ENCODE measurements at places on chromosomes 13 and 19.

DNA sequence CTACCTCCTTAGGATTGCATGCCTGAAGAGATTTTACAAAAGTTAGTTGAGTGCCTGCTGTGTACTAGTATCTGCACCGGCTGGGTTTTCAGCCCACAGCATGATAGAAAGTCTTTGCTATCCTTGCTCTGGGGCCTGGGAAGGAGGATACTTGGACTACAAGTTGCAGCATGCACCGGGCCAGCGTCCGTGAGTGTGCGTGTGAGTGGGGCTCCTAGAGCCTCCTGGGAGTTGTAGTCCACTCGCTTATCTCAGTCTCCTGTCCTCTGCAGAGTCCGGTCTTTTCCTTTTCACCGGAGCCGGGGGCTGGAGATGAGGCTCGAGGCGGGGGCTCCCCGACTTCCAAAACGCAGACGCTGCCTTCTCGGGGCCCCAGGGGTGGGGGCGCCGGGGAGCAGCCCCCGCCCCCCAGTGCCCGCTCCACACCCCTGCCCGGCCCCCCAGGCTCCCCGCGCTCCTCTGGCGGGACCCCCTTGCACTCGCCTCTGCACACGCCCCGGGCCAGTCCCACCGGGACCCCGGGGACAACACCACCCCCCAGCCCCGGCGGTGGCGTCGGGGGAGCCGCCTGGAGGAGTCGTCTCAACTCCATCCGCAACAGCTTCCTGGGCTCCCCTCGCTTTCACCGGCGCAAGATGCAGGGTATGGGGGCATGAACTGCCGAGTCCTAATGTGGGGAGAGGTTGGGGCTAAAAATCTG, 20.6 kb downstream of the BRSK1 start:
- DNase-seq: no peak

GRCh38 chr13:50375792-50376191, 360.5 kb downstream of the KCNRG start:
- DNase-seq: no peak

DNA sequence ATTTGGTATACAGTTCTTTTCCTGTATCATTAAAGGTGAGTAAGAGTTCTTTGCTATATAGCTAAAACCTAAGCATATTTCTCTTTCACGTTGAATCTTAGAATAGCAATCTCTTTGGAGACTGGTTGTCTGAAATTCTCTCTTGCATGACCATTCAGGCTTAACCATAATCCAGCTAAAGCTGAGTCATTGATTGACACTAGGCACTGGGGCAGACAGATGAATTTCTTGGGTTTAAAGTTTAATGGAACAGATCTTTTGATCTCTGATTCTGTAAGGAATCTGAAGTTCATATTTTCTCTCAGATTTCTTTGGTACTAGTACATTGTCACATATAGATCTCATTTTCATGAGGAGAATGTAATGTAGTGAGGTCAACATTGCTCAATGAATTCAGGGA, 397.3 kb upstream of the MIR17HG start:
- no peak for DNase-seq

GRCh38 chr13:24119626-24120508, 40.7 kb upstream of the SPATA13 start:
- no peak for DNase-seq

- no peak for DNase-seq
Observed at GRCh38 chr19:44939668-44940067, 2.4 kb upstream of the APOC4 start.

GRCh38 chr19:1340681-1341469, 42.8 kb upstream of the NDUFS7 start:
- DNase-seq: no peak

DNA sequence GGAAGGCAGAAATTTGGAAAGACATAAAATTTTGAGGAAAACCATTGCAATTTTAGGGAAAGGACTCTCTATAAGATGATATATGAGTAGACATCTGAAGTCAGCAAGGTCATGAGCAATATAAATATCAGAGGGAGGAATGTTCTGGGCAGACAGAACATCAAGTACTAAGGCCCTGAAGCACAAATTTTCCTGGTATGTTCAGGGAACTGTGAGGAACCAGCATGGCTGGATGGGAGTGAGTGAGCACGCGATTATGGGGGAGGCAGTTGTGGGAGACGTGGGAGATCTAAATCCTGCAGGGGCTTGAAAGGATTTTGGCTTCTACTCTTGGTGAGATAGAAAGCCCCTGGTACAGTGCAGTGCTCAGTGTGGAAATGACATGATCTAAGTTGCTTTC, 112.0 kb downstream of the TBC1D4 start:
- DNase-seq: no peak

DNA sequence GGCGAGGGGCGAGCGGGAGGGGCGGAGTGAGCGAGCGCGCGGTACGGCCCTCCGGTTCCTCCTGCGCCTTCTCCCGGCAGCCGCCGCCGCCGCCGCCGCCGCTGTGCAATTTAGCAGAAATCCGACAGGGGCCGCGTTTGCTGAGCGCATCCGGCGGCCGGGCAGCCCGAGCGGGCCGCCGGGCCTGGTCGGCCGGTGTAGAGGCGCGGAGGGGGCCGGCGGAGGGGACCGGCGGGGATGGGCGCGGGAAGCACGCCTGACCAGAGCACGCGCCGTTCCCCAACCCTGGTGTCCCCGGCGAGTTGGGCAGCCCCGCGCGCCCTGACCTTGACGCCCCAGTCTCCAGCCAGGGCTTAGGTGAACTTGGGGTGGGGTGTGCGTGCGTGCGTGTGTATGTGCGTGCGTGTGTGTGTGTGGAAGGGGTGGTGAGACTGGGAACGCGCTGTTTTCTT, 144.5 kb upstream of the ZNF536 start:
- DNase-seq: no peak

- DNase-seq: no peak
Observed at GRCh38 chr13:62209529-62209928, 793.9 kb upstream of the PCDH20 start.

GRCh38 chr19:50803633-50804419, 13.6 kb downstream of the ACP4 start:
- DNase-seq: no peak

GRCh38 chr13:97030705-97031452, 36.6 kb upstream of the OXGR1 start:
- DNase-seq: no peak

- no peak for DNase-seq
Observed at GRCh38 chr19:5154799-5155426, 185.7 kb downstream of the PTPRS start.

GRCh38 chr13:48304143-48304876, 759 bp downstream of the RB1 start:
- no peak for DNase-seq

DNA sequence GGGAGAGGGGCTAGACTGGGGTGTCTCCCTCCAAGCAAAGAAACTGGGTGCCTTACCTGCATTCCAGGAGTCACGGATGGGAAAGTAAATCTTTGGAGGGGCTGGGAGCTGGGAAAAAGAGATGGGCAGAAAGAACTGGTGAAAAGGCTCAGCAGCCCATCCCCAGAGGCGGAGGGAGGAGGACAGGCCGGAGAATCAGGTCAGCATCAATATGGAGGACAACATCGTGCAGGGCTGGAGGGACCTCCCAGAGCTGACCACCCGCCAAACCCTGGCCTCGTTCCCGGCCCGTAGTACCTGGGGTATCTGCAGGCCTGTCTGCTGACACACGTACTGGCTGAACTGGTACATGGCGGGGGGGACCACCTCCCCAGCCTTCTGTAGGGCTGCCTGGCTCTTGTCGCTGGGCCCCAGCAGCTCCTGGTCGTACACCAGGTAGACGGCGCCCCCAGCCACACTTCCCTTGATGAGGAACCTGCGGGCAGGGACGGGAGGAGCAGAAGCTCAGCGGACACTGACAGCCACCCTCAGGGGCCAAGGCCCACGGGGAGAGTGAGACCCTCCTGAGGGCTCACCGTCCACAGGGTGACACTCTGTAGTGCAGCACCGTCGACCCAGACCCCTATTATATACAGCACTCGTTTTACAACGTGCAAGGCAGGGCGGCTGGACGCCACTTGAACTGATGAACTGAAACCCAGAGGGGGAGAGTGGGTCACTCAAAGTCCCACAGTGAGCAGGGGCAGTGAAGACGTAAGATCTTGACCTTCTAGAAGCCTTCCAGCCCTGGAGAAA, 830 bp downstream of the MICOS13 start:
- no peak for DNase-seq

DNA sequence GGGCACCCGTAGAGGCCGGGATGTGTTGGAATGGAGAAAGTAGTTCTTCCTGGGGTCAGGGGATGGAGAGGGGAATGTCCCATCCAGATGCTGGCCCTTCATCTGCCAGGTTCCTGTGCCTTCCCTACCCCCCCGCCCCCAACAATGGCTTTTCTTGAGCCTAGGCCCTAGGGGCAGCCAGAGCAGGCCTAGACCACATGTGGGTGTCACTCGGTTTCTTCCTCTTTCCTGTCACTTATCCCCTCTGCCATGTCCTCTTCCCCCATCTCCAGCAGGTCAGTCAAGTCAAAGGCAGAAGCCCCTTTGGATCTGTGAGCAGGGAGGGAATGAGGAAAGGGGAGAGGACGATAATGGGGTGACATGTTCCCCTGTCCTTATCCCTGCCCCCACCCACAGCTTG, 36.4 kb downstream of the LYL1 start:
- no peak for DNase-seq

- DNase-seq: no peak
Observed at GRCh38 chr13:23701636-23702035, 131.4 kb downstream of the TNFRSF19 start.

- no peak for DNase-seq
Observed at GRCh38 chr13:80824229-80824628, 483.3 kb upstream of the SPRY2 start.

GRCh38 chr13:66689628-66690027, 540.5 kb downstream of the PCDH9 start:
- no peak for DNase-seq

- no peak for DNase-seq
Observed at GRCh38 chr13:112997188-112998130, 28.4 kb downstream of the MCF2L start.

- DNase-seq: no peak
Observed at GRCh38 chr19:10008184-10008765, 2.0 kb downstream of the COL5A3 start.

DNA sequence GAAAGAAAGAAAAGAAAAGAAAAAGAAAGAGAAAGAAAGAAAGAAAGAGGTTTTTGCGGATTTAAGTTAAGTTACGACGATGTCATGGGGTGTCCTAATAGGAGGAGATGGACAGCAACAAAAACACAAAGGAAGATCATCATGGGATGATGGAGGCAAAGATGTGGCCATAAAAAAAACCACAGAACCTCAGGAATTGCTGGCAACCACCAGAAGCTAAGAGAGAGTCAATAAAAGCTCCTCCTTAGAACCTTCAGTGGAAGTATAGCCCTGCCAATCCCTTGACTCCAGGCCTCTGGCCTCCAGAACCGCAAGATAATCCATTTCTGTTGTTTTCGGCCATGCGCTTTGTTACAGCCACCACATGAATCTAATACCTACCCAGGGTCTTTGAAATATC, 11.5 kb downstream of the PLEKHA4 start:
- DNase-seq: no peak

GRCh38 chr19:34226036-34226435, 28.3 kb upstream of the GARRE1 start:
- DNase-seq: no peak

GRCh38 chr19:52734331-52734892, 432 bp downstream of the ZNF611 start:
- no peak for DNase-seq

DNA sequence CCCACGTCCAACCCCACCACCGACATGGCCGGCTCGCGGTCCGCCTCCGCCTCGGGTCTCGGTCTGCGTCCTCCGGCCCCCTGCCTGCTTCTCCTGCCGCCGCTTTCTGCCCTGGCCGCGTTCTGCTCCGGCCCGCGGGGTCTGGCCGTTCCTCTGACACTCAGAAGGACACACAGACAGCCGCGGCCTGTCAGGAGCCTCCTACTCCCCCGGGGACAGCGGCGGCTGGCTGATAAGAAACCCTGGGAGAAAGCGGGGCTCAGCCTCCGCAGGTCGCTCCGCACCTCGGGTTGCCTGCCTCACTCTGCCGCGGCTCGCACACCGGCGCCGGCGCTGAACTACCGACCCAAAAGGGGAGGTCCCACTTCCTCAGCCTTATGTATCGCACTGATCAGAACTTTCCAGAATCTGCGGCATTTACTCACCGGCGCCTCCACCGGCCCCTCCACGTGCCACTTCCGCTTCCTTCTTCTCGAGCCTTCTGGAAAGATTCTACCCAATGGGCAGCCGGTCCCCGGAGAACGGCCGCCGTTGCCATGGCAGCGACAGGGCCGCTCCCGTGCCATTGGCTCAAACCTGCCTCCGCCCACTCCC, at the start of gene HSPH1:
HSPH1 (minus strand) TSS at position 348 of the 594 bp plus-strand sequence; CDS start at position 26, 322 bp downstream.
- DNase-seq: peak; percentile 98

- DNase-seq: no peak
Observed at GRCh38 chr13:77619655-77620054, 77.8 kb upstream of the SLAIN1 start.

DNA sequence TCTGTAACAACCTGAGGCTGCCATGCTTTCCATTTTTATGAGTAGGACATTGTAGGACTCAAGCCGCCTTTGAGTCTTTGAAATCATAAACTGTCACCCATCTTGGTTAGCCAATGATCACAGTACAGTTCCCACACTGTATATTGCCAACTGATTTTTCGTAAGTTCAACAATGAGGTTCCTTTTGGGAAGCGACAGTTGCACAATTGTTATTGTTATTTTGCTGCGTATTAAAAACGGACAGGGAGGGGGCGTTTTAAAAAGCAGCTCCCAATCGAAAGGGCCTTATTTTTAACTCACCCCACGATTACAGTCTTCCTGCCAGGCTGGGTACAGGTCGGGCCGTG, 601 bp downstream of the SLC46A3 start:
- DNase-seq: no peak

DNA sequence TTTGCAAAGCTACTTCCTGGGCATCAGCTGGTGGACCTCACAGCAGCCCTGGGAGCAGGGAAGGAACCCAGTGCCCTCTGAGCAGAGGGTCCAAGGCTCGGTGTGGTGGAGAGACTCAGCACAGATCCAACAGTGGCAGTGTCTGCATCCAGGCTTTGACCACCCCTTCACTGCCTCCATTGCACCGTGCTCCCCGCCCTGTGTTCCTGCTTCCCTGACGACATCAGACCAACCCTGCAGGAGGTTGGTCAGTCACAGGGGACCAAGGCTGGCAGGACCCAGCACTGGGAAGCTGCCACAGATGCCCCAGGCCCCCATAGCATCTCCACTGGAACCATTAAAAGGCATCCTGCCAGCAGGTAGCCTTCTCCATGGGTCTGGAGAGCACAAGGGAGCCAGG, 7.8 kb upstream of the VSTM2B start:
- DNase-seq: no peak
